ENCODE measurements at places on chromosomes 16 and 17.

- DNase-seq: no peak
Measured at GRCh38 chr17:38897176-38897575, 27.3 kb downstream of the LASP1 start.

DNA sequence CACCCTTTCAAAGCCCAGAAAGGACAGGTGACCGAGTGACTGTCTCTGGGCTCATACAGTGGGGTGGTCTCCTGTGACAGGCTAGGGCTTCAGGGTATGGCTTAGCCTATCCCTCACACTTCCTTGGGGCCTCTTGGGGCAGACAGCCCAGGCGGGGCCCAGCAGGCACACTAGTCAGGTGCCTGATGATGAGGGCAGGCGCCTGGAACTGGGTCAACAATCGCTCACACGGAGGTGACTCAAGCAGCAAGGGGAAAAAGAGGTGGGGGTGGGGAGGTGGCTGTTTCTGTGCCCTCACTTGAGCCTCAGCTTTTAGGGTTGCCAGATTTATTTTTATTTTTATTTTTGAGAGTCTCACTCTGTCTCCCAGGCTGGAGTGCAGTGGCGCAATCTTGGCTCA lies 6.4 kb upstream of the GRN start:
- DNase-seq: no peak

- no peak for DNase-seq
Measured at GRCh38 chr17:29686993-29687590, 64.4 kb upstream of the CORO6 start.

DNA sequence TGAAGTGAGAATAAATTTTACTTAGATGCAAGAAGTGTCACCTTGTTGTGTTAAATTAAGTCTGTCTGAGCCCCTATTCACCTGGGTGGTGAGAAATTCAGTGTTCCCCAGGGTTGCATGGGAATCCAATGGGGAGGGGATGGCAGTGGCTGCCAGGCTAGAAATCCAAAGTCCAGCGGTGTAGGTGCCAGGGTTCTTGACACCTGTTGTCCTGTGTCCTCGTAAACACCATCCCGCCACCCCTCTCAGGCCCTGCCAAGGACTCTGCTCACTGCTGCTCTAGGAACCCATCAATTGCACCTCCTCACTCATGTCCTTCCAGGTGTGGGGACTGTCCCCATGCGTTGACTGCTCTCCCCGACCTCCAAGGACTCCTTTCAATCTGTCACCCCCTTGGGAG lies 58.9 kb downstream of the CACNG5 start:
- no peak for DNase-seq

GRCh38 chr17:78368854-78369495 lies 9.1 kb upstream of the SOCS3 start:
- DNase-seq: no peak

GRCh38 chr17:51147650-51148049 lies 5.7 kb upstream of the NME1 start:
- DNase-seq: no peak

DNA sequence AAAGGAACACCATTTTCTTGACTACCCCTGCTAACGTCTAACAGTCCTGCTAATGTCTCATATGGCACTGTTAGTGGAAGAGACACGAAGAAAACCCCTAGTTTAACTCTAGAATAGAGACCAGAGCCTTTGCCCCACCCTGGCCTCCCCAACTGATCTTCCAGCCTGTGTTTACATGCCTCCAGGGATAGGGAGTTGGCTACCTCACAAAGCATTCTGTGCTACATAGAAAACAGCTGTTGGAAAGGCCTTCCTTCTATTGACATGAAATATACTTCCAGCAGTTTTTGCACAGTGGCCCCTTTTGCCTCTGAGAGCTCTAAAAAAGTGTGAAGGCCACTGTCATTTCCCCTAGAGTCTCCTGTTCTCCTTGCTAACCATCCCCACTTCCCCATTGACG lies 73.1 kb downstream of the ASIC2 start:
- no peak for DNase-seq

DNA sequence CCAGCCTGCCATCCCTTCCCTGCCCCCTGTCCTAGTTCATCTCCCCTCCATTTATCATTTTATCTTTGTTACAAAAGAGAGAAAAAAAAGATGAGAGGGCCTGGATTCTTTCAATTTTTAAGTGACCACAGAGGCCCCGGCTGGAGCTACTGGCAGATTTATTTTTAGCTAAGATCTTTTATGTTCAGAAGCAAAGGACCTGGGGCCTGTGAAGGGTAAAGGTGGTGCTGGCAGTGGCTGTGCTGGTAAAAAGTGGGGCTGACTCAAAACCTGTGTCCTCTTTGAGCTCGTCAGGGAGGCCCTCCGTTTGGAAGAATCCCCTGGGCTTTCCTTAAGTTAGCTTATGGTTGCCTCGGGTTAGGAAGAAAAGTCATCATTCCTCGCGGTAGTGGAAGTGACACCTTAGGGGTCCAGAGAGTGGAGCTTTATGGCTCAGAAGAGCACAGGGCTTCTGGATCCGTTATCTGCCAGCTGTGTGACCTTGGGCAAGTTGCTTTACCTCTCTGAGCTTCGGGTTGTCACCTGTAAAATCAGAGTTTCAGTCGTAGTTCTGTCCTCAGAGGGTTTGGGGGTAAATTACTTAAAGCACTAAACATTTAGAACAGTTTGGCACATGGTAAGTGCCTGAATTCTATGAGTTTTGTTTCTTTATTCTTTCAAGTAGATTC lies 923.8 kb upstream of the EEF2KMT start:
- no peak for DNase-seq

GRCh38 chr17:8934346-8934745 lies 31.2 kb downstream of the PIK3R5 start:
- DNase-seq: no peak

- no peak for DNase-seq
Measured at GRCh38 chr16:69157196-69157595, 24.7 kb downstream of the UTP4 start.

- DNase-seq: no peak
Measured at GRCh38 chr17:59381716-59382570, 50.5 kb downstream of the YPEL2 start.

DNA sequence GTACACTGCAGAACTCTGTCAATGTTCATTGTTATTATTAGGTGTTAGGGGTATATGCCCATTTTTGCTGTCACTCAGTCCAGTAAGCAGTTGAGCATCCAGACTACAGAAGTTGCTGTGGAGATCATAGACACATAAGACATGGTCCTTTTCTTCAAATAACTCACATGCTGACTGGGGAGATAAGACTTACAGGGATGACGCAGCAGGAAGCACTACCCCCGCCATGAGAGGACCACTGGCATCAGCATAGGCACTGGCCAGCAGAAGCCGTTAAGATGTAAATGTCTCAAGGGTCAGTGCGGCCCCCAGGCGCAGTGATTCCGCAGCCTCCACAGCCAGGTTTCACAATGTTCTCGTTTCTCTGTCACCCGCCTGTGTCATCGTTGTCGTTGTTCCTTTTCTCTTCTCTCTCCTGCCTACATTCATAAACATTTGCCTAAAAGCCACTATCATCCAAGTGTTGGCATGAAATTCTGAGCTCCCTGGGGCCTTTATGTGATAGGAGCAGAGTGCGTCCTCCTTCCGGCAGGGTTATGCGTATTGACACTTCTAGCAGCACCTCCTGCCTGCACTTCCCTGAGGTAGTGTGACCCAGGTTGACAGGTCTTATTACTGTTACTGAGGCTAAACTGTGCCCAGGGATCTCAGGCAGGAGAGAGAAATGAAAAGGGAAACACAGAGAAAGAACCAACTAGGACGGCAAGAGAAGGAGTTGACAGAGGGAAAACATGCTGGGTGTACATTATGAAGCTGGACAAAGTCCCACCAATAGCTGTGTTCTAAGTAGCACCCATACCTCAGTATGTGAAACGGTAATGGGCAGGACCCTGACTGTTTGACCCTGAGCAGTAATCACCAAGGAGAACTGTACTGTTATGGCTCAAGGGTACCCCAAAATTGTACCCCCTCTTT lies 17.9 kb downstream of the TANGO6 start:
- DNase-seq: no peak

GRCh38 chr16:5653789-5654188 lies 556.2 kb upstream of the EEF2KMT start:
- no peak for DNase-seq

GRCh38 chr17:59367657-59368045 lies 36.2 kb downstream of the YPEL2 start:
- no peak for DNase-seq

DNA sequence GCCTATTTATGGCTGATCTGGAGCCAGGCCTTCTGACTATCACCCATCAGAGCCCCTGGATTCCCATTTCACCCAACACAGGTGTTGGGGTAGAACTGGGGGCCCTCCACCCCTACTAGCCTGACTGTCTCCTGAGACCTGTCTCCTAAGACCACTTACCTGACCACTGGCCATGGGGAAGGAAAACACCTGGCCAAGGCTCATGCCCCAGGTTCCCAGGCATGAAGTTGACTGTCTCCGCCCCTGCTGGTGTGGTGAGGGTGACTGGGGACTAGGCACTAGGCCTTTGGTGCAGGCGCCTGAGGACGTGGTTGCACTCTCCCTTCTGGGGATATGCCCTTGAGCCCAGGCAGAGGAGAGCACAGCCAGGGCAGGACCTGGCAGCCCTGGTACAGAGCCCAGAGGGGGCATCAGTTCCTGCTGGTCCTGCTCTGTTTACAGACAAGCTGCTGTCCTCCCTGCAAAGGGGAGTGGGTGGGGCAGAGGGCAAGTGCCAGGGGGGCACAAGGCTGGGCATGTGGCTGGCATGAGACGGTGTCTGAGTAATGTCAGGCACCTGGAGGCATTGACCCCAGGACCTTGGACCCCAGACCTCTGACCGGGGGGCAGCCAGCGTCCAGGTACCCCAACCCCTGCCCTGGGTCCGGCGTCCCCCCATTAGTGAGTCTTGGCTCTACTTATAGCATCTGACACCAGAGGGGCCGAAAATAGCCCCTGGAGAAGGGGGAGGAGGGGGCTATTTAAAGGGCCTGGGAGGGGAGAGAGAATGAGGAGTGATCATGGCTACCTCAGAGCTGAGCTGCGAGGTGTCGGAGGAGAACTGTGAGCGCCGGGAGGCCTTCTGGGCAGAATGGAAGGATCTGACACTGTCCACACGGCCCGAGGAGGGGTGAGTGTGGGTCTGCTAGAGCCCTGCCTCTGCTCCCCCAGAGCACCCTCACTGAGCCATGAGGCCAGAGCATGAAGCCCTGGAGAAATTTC lies at the start of gene TCAP:
TCAP (plus strand) TSS at position 769 of the 981 bp plus-strand sequence; CDS start at position 780, 11 bp downstream.
- DNase-seq: no peak

- DNase-seq: no peak
Measured at GRCh38 chr17:45427181-45427835, 5.4 kb downstream of the ARHGAP27 start.

DNA sequence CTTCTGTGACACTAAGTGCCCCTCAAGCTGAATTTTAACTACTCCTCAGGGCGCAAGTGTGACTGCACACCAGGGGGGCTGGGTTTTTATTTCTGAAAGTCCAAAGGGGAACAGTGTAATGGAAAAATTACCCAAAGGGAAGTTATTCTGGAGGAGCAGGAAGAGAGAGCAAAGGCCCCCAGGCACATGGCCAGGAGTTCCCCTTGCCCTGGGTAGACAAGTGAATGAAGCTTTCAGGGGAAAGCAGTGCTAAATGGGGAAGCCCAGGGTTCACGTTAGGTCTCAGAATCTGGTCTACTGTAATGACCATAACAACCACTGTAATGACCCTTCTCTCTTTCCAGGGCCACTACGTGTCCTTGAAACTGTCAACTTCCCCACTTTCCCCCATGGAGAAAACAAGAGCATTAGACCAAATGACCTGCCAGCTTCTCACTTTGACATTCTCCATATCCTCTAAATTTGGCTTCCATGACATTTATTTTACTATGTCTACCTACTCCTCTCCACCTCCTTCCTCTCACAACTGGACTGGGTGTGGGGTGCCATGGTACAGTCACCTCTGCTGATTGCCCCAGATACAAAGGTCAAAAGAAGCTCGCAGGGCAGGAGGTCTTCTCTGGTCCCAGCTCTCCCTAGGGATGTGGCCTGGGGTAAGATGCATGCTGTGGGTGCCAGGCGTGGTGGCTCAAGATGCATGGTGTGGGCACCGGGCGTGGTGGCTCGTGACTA lies 34.1 kb upstream of the MMP2 start:
- DNase-seq: no peak

DNA sequence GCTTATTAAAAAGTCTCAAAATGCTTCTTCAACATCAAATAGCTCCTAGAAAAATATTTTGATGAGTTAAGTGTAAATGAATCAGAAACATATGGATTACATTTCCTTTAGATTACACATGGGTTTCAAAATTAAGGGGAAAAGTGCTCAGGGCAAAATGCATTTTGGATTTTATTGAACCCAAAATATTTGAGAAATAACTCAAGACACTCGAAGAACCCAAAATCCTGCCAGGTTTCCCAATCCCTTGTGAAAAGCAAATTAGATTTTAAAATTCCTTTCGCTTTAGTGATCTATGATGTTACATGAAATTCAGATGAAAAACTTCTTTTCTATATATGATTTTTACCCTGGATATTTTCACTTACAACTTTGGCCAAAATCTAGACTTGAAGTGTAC lies 847.4 kb upstream of the SOX9 start:
- no peak for DNase-seq

DNA sequence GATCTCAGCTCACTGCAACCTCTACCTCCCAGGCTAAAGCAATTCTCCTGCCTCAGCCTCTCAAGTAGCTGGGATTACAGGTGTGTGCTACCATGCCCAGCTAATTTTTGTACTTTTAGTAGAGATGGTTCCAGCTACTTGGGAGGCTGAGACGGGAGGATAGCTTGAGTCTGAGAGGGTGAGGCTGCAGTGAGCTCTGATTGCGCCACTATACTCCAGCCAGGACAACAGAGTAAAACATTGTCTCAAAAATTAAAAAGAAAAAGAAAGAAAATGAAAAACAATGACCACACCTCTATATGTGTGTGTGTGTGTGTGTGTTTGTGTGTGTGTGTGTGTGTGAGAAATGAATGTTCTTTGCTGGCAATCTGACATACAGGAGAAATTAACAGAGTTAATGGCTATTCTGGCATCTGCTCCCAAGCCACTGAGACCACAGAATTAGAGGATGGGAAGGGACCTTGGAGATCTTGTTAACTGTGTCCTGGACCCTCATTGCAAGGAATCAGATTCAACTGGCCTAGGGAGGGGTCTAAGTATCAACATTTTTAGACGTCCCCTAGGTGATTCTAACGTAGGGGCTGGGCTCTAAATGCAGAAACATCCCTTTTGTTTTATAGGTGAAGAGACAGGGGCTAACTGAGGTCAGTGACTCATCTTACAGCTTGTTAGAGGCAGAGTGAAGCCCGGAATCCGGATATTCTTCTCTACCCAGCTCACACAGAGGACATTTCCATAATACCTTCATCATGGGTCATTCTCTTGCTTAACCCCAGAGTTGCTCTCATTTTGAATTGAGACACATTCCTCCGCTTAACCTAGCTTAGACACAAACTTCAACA lies 16.4 kb upstream of the MARCHF10 start:
- no peak for DNase-seq

GRCh38 chr17:673200-673681 lies 41.4 kb downstream of the VPS53 start:
- DNase-seq: no peak

- DNase-seq: peak; percentile 72
Measured at GRCh38 chr16:1770328-1771187, 785 bp downstream of the NME3 start.
